Activated naive CD8-positive, alpha-beta T cell treated with anti-CD3 and anti-CD28 coated beads, Interleukin-2, amount 10 ng/mL, durations not matched to agents 7 days and 5 days (primary cell): ENCODE measurements at places on chromosomes 3 and 15. TPM values are rescaled to one million over a fixed set of nuclear protein-coding genes. Genes with fewer than 3 reads are reported as not detected.

GRCh38 chr15:81002331-81003096 lies 1.8 kb downstream of the TLNRD1 start:
- peaks cover 18% of the 10 kb centered on the region for H3K36me3 ChIP-seq
- no peaks in the 10 kb centered on the region for H3K27me3 ChIP-seq
- DNase-seq = no peak
- H3K27ac ChIP-seq = peak overlapping the region; percentile 38
- H3K4me1 ChIP-seq = peaks cover 46% of the 10 kb centered on the region
- H3K4me3 ChIP-seq = peak overlapping the region; percentile 70

DNA sequence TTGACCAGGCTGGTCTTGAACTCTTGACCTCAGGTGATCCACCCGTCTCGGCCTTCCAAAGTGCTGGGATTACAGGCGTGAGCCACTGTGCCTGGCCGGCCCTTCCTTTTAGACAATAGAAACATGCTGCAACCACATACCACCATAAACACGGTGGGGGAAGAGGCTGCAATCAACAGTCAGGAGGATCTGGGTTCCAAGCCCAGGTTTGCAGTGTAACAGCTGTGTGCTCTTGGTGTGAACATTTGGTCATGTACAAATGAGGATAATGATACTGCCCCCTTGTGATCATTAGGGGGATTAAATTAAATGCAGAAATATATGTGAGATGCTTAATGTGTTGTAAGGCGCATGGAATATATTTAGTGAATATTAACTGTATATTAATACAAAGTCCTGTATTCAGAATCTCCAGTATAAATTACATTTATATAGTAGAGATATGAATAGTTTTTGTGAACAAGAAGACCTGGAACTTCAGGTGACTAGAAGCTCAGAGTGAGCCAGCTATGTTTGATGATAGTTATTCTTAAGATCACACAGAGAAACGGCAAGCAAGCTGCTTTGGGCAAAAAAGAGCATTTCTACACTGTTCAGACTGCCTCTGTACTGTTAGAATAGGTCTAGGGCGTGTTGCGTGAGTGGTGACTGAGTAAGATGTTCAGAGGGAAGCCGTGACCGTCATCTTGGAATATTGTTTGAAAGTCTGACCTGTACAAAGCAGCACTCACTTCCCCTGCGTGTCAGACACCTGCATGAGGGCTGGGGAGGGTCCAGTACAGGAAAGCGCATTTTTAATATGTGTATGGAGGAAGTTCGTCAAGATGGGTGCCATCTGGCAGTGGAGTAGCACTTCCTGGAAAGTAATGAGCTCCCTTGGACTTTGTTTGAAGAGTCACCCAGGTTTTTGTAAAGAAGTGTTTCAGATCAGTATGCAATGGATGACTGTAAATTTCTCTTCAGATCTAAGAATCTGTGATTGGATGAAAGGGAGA lies 125.8 kb downstream of the PGPEP1L start:
- H3K27ac ChIP-seq = peak overlapping the region; percentile 3
- no peak overlapping the region for H3K4me3 ChIP-seq
- DNase-seq = no peak
- H3K27me3 ChIP-seq = no peaks in the 10 kb centered on the region
- no peaks in the 10 kb centered on the region for H3K36me3 ChIP-seq

DNA sequence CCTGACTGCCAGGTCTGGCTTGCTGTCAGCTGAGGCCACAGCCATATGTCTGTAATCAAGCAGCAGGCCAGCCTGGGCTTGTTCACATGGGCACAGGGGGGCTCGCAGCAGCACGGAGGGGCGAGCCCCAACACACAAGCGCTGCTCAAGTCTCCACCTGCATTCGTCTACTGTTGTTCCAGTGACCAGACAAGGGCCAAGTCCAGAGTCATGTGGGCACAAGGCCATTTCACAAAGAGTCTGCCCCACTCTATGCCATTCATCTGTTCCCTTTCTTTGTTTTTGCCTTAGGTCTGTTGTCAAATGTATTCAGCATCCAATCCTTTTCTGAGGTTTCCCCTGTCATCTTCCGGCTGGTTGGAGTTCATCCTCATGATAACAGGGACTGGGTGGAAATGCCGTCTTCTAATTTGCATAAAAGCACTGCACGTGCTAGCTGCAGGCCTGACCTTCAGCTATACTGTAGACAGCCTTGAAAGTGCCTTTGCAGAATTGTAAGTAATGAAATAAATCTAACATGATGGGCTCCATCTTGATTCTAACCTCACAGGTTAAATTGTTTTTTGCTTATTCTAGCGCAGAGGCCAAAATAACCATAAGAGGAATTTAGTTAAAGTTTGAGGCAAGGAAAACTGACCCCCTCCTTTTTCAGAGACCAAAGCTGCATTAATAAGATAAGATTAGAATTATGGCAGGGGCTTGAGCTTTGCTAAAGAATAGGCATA lies 28.6 kb upstream of the KBTBD12 start:
- H3K4me3 ChIP-seq = no peak overlapping the region
- H3K36me3 ChIP-seq = no peaks in the 10 kb centered on the region
- H3K4me1 ChIP-seq = no peaks in the 10 kb centered on the region
- peaks cover 3% of the 10 kb centered on the region for H3K27me3 ChIP-seq
- H3K27ac ChIP-seq = no peak overlapping the region

GRCh38 chr15:38247336-38247735 lies 5.3 kb upstream of the SPRED1 start:
- DNase-seq = no peak
- H3K36me3 ChIP-seq = no peaks in the 10 kb centered on the region
- H3K4me3 ChIP-seq = no peak overlapping the region
- peaks cover 47% of the 10 kb centered on the region for H3K27me3 ChIP-seq

- peak; percentile 66 for DNase-seq
- peak overlapping the region; percentile 57 for H3K27ac ChIP-seq
Observed at GRCh38 chr3:72347819-72348319, 500.4 kb downstream of the SHQ1 start.

DNA sequence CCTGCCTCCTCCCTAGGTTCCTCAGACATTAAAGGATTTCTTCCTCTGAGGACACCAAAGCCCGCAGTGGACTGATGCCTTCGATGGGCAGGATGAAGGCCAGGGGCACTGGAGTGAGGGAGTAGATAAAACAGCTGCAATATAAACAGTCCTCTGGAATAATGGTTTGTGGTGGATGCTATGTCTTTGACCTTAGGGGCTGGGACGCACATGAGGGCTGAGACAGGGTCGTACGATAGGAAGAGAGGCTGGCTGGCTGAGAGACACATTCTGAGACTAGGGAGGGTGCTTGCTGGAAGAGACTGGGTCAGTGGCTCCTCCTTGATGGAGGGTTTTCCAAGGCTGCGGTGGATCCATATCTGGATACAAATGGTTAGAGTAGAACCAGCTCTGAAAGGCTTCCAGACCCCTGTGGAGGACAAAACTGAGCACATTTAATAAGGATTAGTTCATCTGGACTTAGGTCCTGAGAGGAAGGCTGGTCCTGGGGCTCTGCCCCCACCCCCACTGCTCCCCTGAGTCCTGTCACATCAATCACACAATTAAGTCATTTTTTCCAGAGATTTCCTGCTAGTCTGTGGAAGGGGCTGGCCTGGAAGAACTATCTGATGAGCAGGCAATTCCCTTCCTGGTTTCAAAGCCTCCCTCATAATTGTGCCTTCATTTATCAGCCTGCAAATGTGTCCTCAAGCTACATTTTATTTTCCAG lies 15.8 kb downstream of the TBC1D21 start:
- no peak overlapping the region for H3K4me3 ChIP-seq
- DNase-seq = peak; percentile 10
- H3K4me1 ChIP-seq = no peaks in the 10 kb centered on the region
- H3K27me3 ChIP-seq = peaks cover 10% of the 10 kb centered on the region

GRCh38 chr15:75054172-75054897 lies 30.9 kb downstream of the PPCDC start:
- H3K27me3 ChIP-seq = no peaks in the 10 kb centered on the region
- H3K27ac ChIP-seq = no peak overlapping the region
- peaks cover 16% of the 10 kb centered on the region for H3K4me1 ChIP-seq
- H3K4me3 ChIP-seq = no peak overlapping the region

- peaks cover 4% of the 10 kb centered on the region for H3K27me3 ChIP-seq
- peaks cover 10% of the 10 kb centered on the region for H3K4me1 ChIP-seq
- peak overlapping the region; percentile 77 for H3K4me3 ChIP-seq
- no peak overlapping the region for H3K27ac ChIP-seq
Observed at GRCh38 chr3:172040078-172040980, 951 bp downstream of the FNDC3B start.

GRCh38 chr3:40843851-40844548 lies 319.2 kb downstream of the ZNF621 start:
- DNase-seq = no peak
- peaks cover 1% of the 10 kb centered on the region for H3K4me1 ChIP-seq
- no peaks in the 10 kb centered on the region for H3K36me3 ChIP-seq
- H3K27ac ChIP-seq = no peak overlapping the region
- no peak overlapping the region for H3K4me3 ChIP-seq

The LCMT2 gene
- total RNA-seq = 11.9 TPM

The LNP1 gene
- 1.8 TPM for total RNA-seq

The SLC6A6 gene
- 42.6 TPM for total RNA-seq

The LEKR1 gene
- total RNA-seq = 1.3 TPM

The SLC28A1 gene
- not detected for total RNA-seq

The PLA2G4F gene
- total RNA-seq = not detected

The IL17RE gene
- total RNA-seq = 0.94 TPM

The TMC3 gene
- total RNA-seq = not detected
